Heart left ventricle (tissue), 16 donors: ENCODE measurements at places on chromosomes 16 and 17. TPM values are rescaled to one million over a fixed set of nuclear protein-coding genes. Genes with fewer than 3 reads are reported as not detected.
A peak's percentile ranks its signal among the peaks of the same experiment; 100 is the strongest.

The YWHAE gene
- 599 TPM for total RNA-seq

DNA sequence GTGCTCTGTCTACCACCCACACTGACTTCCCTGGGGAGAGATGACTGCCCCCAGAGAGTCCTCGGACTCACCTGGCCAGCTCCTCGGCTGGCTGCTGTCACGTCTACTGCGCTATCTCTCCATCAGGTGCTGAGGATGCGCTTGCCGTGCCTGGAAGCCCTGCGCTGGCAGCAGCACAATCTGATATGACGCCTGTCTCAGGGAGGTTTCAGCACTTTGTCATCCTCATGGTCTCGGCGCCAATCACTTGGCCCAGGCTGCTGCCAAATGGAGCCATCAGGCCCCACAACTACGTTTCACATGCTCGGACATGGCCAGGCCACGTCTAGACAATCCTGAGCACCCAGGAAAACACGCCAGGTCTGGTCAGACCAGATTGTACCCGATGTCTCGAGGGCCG, 46.7 kb downstream of the FOXL1 start:
- DNase-seq = no peak

The SEC14L5 gene
- 12.4 TPM for total RNA-seq

- DNase-seq = no peak
Measured at GRCh38 chr17:29145289-29146073, 34.7 kb downstream of the MYO18A start.

GRCh38 chr17:59151591-59151990, 3.4 kb downstream of the SKA2 start:
- no peak for DNase-seq

DNA sequence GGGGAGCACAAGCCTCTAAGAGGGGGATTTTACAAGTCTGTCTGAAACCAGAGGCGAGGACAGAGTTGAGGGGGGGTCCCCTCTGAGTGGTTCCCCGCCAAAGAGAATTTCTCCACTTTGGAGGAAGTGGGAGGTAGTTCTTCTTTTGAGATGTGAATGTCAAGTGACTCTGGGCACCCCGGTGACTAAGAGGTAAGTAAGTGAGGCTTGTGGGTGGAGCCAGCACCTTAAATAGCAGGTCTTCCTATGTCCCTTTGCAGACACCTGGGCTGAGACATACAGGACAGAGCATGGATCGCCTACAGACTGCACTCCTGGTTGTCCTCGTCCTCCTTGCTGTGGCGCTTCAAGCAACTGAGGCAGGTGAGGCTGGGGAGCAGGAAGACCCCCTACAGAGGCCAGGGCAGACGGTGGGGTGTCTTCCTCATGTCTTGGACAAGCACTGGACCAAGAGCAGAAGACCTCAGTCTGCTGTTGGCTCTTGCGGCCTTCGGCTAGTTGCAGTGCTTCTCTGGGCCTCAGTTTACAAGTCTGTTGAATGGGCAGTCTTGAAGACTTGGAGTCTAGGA, at the start of gene CCL22:
Gene CCL22, plus strand, starts transcription at position 257 of the 569 bp plus-strand sequence. Its CDS starts 34 bp downstream, at position 291.
- no peak for DNase-seq

The NOL3 gene
- total RNA-seq = 77.4 TPM

GRCh38 chr17:15943971-15944758, 765 bp upstream of the ADORA2B start:
- DNase-seq = peak; percentile 33

The MLYCD gene
- total RNA-seq = 40.7 TPM

DNA sequence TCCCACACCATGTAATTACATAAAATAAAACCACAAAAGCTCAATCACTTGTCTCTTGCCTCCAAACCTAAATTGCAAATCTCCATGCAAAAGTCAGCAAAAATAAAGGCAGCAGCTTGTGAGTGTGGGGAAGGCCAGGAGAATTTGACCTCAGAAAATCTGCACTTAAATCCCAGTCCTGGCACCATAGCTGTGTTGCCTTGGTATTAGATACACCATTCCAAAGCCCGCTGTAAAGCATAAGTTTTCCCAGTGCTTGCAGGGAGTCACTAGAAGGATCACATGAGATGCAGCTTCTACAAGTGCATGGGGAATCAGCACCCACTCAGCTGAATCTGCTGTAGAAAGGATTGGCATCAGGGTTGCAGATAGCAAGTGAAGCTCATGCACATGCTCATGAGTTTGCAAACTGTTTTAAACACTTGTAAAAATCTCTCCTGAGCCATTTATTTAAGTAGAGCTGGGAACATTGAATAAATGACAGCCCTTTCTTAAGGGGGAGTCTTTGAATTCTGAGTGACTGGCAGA, 495.0 kb upstream of the HSBP1 start:
- DNase-seq = no peak

The RNF43 gene
- 5.6 TPM for total RNA-seq

- DNase-seq = no peak
Measured at GRCh38 chr16:49684696-49685095, 171.2 kb downstream of the ZNF423 start.

DNA sequence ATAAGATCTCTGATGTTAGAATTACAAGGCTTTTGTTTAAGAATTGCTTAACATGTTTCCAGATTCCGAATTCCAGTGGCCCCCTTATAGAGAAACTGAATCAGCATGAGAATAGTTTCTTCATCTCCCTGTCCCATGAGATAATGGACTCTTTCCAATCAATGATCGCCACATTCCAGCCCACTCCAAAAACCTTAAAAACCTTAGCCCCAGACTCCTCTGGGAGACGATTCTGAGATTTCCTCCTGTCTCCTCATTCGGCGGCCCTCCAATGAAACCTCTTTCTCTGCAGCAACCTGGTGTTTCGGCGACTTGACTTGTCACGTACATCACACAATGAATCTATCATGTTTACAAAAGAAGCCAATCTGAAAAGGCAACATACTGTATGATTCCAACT, 197.1 kb upstream of the PSMD7 start:
- no peak for DNase-seq

GRCh38 chr16:21684199-21684598, 20.4 kb downstream of the OTOA start:
- no peak for DNase-seq

DNA sequence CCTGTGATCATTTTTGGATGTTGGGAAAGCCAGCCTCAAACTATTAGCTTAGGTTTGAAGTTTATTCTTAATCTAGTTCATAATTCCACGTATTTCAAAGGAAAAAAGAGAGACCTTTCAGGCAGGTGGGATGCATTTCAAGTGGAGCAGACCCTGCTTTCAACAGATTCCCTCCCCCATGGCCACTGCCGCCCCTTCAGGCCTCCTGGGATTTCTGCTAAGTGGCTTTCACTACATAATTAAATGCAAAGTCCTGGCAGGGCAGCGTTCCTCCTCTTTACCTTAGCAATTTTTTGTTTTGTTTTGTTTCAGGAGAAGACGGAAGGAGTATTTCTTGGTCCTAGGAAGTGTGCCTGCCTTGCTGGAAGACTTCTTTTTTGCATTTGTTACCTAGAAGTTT, 36.6 kb downstream of the MAF start:
- no peak for DNase-seq

GRCh38 chr17:74433421-74434121, 1.7 kb downstream of the GPRC5C start:
- no peak for DNase-seq

DNA sequence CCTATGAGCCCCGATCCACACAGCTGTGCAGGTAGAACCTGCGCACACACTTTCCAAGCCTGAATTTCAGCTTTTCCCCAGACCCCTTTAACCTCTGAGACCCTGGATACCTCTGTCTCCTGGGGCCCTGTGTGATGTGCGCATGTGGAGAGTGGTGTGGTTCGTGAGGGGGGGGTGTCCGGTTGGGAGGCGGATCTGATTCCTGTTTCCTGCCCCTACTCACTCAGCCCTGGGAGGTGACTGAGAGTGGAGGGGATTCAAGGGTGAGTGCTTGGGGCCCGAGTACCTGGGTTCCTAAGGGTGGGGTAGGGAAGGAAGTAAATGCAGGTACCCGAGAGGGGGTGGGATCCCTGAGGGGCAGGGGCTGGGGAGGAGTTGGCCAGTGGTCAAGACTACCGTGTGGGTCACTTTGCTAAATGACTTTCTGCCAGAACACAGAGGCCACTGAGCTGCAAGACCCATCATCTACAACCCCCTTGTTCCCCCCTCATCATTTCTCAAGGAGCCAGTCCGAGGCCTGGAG, 621 bp downstream of the ARHGEF15 start:
- peak; percentile 63 for DNase-seq

The MT1H gene
- not detected for total RNA-seq

DNA sequence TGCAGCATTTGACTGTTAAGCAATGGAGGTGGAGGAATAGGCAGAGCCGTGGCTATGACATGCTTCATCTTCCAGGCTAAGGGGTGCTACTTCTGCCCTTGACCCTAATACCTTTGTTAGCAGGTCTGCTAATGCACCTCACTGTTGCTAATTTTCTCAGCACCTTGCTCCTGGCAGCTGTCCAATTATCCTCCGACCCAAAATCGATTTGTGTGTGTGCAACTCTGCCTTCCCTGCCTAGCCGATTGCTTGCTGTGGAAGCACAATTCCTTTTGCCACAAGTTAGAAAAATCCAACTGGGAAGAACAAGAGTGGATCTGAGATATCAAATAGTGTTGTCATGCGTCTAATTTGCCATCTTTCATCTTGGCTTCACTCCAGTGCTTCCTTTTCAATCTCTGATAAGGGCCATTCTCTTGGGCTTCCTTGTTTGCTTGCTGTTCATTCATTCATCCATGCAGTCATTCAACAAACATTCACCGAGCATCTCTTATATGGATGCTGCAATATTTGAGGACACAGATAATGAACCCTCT, 422.8 kb downstream of the RBFOX1 start:
- no peak for DNase-seq

- DNase-seq = no peak
Measured at GRCh38 chr16:88719267-88719932, 13.1 kb downstream of the CTU2 start.

The NPIPA5 gene
- 11.2 TPM for total RNA-seq

DNA sequence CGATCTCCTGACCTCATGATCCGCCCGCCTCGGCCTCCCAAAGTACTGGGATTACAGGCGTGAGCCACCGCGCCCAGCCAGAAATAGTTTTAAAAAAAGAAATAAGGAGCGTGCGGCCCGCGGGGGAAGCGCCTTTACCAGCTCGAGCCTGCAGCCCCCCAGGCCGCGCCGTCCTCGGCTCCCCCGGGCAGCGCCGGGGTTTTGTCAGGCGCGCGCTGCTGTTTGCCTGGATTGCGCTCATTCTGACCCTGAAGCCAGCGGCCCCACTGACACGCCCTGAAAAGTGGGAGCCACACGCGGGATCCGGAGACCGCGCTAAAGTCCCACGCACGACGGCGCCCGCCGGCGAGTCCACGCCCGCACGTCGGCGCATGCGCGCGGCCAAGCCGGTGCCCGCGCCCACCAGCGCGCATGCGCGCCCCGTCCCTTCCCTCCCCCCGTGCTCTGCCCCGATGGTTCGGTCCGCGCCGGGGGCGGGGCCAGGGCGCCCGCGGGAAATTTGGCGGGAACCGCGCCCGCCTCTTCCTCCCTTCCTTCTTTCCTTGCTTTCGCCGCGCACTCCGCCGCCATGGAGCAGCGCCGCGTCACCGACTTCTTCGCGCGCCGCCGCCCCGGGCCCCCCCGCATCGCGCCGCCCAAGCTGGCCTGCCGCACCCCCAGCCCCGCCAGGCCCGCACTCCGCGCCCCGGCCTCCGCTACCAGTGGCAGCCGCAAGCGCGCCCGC, at the start of gene CDT1:
Gene CDT1, plus strand, starts transcription at position 526 of the 724 bp plus-strand sequence. Its CDS starts 43 bp downstream, at position 569.
- DNase-seq = peak; percentile 87

The SKAP1 gene
- total RNA-seq = not detected

DNA sequence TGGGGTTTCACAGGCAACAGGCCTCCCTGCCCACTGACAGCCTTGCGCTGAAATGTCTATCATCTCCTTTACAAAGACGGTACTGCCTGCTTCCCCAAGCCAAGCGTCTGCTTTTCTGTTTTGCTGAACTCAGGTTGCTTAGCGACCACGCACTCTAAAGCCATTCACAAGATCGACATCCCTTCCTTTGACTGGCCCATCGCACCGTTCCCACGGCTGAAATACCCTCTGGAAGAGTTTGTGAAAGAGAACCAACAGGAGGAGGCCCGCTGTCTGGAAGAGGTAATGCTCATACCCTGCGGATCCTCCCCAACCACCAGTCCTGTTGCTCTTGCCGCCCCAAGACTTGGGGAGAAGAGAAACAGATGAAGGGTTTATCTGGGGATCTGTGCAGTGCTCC, 28.7 kb downstream of the TMEM186 start:
- DNase-seq = no peak

The LYZL6 gene
- total RNA-seq = not detected

- no peak for DNase-seq
Measured at GRCh38 chr17:64984851-64985521, 65.7 kb upstream of the LRRC37A3 start.

The DCAKD gene
- 50.7 TPM for total RNA-seq

The TNP2 gene
- not detected for total RNA-seq

The IL21R gene
- total RNA-seq = 0.14 TPM

- DNase-seq = no peak
Measured at GRCh38 chr17:5211458-5211857, 19.8 kb upstream of the ZNF594 start.

- DNase-seq = no peak
Measured at GRCh38 chr17:59405944-59406705, 74.7 kb downstream of the YPEL2 start.

The ASIC2 gene
- total RNA-seq = not detected

- DNase-seq = peak; percentile 92
Measured at GRCh38 chr17:5526821-5527598, 40.6 kb downstream of the MIS12 start.

- DNase-seq = no peak
Measured at GRCh38 chr17:41772218-41772585, 14.3 kb downstream of the JUP start.

GRCh38 chr17:17890773-17891759, 54.3 kb upstream of the SREBF1 start:
- peak; percentile 58 for DNase-seq

- no peak for DNase-seq
Measured at GRCh38 chr17:33260638-33261037, 32.5 kb downstream of the ASIC2 start.

The SMIM5 gene
- 1.8 TPM for total RNA-seq

- no peak for DNase-seq
Measured at GRCh38 chr16:57392694-57393093, 11.9 kb upstream of the CCL17 start.

The CEMP1 gene
- total RNA-seq = not detected

The CXCL16 gene
- 1.8 TPM for total RNA-seq
